Dermis microvascular lymphatic vessel endothelial cell (primary cell): ENCODE measurements at places on chromosomes 16 and 17. TPM values are rescaled to one million over a fixed set of nuclear protein-coding genes. Genes with fewer than 3 reads are reported as not detected.

CCL4 gene
- total RNA-seq, result not detected in 2 replicates

- no peak for DNase-seq
These were observed 1.4 kb downstream of the HES7 start for GRCh38 chr17:8122422-8122923.

CLEC19A gene
- not detected in 2 replicates for total RNA-seq

DNA sequence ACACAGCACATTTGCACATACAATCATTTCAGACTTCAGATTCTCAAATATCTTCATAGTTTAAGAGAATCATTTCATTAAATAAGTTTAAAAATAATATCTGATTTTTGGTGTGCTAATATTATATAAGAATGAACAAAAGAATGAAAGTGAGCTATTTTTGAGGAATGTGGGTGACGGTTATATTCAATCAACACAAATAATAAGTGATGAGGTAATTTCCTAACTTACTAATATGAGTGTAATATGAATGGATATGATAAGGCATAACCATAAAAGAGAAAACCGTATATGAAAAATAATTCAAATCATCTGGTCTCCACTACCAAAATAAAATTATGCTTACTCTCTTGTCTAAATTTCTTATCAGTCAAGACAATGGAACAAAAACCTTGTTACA lies 68.4 kb upstream of the NACA2 start:
- no peak for DNase-seq
